ENCODE measurements at places on chromosomes 3 and 15.

GRCh38 chr15:65260968-65261367, 25.7 kb downstream of the PARP16 start:
- no peak for DNase-seq

DNA sequence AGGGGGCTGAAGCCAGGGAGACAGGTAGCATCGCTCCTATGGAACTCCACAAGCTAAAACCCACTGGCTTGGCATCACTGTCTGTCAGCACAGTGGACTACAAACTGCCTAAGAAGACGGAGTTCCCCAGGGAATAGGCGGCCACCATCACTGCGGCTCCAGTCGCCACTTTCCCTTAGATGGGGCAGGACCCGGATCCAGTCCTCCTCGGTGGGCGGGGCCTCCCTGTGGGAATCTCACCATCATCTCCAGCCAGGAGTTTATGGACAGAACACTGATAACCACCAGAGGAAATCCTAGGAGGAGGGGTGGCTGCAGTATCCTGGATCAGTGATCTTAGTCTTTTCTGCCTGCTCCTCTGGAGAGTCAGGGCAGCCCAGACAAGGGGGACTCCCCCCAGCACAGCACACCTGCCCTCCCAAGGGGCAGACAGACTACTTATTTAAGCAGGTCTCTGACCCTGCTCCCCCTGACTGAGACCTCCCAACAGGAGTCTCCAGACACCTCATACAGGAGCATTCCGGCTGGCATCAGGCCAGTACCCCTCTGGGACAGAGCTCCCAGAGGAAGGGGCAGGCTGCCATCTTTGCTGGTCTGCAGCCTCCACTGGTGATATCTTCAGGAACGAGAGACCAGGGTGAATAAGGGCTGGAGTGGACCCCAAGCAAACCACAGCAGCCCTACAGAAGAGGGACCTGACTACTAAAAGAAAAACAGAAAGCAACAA, 435.6 kb upstream of the RASGRP1 start:
- DNase-seq: no peak

- no peak for DNase-seq
Measured at GRCh38 chr15:81728726-81729125, 317.1 kb downstream of the MEX3B start.

DNA sequence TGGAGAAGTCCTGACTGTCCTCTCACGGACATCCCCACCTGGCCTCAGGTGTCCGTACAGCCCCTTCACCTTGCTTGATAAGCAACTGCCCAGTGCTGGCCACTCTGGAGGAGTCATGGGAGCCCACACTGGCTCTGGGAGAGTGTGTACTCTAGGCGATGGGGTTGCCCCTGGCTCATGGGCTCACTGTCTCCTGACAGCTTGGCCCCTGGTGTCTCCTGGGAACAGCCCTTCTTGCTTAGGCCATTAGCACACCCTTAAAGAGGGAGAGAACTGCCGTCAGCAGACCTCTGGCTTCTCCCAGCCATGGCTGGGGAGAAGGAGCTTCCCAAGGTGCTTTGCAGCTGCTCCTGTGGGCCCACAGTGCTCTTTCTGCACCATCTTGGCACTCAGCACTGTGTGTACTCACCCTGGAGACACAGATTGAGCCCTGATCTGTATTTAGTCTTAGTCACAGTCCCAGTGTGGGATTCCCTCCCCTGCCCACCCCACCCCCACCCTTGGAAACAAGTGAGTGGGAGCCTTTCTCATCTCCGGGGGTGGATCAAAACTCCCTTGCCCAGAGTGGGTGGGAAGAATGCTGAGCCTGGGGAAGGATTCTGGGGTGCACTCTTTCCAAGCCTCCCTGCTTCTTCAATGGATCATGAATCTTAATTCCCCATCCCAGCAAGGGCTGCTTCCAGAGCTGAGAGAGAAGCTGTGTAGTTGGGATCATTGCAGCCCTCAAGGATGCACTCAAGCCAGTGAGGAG, 83.5 kb upstream of the ADPGK start:
- no peak for DNase-seq

DNA sequence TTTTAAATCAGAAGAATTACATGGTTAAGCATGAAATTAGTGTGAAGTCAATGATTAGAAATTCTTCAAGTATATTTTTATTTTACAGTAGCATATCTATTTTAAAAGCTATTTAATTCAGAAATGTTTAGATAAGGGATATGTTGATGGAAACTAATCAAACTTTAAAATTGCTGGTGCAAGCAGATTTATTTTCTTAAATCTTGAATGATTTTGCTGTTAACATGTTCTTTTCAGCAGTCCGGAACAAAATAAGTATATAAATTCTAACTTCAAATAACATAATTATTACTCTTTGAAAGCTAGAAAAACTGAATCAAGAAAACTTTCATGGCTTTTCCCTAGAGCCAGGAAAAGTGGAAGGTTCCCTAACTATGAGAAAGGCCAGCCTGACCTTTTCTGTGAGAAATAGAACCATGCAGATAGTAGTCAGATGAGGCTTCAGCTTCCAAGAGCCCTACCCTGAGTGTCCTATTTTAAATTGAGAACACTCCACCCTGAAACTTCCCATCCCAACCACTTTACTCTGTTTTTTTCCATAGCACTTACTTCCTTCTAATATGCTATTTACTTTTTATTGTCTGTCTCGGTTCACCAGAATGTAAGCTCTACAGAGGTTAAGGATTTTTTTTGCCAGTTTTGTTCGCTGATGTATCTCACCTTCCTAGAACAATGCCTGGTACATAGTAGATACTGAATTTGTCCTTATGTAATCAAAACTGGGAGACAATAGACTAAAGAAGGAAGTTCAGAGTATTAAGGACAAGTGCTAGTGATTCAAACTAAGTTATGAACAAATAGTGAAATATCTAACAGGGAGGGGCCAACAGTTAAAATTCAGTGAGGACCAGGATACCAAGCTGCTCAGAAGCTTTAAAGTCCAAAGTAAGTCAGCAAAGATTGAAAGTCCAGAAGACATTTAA, 66.8 kb downstream of the CD200R1L start:
- no peak for DNase-seq

DNA sequence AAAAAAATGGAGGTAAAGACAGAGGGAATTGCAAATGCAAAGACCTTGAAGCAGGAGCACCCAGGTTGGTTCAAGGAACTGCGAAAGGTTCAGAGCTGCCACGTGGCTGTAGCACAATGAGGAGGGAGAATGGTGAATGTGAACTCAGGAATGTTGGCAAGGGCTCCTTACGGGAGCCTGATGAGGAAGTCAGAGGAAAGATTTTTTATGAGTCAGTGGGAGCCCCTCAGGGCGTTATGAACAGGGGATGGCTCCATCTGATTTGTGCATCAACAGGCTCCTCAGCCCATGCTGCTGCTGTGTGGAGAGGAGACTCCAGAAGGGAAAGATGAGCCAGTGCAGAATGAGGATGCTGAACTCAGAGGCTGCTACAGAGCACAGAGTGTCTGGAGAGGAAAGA, 194.4 kb downstream of the ARRDC4 start:
- peak; percentile 30 for DNase-seq

DNA sequence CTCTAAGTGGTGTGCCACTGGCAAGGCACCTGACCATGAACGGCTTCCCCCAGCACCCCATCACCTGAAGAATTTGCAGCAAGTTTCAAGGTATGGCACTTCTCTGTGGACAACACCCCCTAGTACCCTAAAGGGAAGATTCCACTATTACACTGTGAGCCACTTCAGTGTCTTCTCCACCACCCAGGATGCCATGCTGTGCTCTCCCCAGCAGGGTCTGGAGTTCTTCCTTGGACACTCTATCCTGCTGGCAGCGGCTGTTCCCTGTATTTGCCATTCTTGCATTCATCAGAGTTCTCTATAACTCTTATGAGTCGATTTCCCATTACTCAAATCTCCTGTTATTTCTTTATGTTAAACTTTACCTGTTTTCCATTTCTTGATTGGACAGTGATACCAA, 33.9 kb upstream of the RNU6-1 start:
- DNase-seq: no peak

DNA sequence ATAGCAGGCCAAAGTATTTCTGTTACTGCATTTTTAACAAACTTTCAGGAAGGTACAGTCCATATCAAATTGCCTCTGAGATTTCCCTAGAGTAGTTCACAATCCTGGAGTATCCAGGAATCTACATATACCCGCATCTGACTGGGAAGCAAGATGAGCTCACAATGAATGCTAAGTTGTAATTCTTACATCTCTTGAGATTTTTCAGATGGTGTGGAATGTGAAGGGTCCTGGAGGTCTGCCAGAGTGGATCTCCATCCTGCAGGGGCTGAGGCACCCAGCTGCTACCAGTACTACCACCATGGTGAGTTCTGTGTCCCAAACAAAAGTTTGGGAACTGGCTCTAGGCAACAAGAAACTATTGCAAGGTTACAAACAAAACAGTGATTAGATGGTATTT, 156.7 kb upstream of the CCDC54 start:
- DNase-seq: no peak

DNA sequence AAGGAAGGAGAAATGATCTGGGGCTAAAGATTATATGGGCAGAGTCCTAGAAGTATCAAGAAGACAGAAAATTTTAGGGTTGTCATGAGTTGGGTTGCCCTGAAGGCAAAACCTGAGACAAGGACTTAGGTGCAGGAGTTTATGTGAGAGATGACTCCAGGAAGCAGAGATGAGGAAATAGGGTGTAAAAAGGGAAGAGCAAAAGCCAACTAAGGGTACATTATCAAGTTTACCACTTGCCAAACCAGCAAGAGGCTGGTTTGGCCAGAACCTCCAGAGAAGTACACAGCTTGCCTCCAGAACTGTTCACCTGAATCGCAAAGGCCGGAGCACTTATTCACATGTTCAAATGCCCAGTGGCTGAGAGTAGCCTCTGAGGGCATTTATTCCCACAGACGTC, 116.7 kb downstream of the FHIT start:
- no peak for DNase-seq

DNA sequence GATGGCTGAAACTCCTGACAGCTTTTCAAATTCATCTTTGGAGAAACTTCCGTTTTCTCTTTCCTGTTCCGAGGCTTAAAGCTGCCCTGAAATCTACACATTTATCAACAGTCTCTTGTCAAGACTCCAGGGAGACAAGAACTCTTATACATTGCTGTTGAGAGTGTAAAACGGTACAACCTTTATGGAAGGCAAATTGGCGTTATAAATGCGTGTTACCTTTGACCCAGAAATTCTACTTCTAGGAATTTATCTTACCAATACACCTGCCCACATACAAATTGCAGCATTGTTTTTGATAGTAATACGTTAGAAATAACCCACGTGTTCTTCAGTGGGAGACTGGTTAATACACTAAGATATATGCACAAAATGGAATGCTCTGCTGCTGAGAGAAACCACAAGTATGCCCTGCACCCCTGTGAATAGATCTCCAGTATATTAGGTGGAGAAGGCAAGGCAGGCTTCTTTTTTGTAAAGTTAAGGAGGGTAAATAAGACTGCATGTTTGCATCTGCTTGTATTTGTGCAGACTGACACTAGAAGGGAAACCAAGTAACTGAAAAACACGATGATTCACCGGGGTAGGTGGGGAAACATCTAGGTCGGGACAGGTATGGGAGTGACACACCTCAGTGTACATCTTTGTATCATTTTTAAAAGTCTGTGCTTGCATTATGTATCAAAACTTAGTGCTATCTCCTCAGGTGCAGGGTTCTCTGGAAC, 97.5 kb downstream of the IGF1R start:
- DNase-seq: no peak

DNA sequence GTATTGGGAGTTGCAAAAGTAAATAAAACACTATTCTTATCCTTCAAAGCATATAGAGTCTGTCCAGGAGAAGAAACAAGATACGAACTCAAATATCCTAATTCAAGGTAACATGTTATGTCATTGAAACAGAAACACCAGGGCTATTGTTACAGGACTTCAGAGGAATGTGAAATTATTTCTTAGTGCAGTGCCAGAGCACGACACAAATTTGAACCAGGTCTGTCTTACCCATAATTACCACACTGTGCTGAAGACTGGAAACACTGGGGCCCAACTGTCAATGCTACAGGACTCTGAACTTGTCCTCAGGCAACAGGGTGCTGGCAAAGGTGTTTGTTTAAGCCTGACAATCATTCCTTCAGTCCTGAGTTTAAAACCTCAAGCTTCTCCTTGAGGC, 633.6 kb upstream of the UBE2E2 start:
- no peak for DNase-seq

GRCh38 chr3:194231929-194232832, 96.2 kb downstream of the HES1 start:
- no peak for DNase-seq

GRCh38 chr15:45023659-45024225, 747 bp downstream of the SORD start:
- no peak for DNase-seq

- no peak for DNase-seq
Measured at GRCh38 chr15:40941068-40941527, 12.0 kb downstream of the DLL4 start.

DNA sequence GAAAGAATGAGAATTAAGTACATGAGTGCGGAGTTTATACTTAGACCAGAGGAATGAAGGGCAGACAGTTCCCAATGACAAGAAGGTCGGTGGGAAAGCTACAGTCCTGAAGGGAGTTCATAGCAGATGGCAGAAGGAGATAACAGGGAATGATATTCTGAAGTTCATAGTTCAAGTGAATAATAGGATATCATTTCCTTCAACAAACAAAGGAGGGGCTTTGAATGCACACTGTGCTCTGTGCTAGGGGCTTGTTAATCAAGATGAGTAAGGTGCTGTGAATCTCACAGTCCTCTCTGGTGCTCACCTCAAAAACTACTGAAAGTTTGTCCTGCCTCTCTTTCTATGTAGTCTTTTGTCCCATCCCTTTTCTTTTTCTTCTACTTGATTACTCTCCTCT, 41.9 kb downstream of the SIDT1 start:
- DNase-seq: no peak

GRCh38 chr3:138846262-138846791, 11.6 kb upstream of the PIK3CB start:
- DNase-seq: no peak

- DNase-seq: no peak
Measured at GRCh38 chr3:131702146-131702545, 199.4 kb upstream of the MRPL3 start.

DNA sequence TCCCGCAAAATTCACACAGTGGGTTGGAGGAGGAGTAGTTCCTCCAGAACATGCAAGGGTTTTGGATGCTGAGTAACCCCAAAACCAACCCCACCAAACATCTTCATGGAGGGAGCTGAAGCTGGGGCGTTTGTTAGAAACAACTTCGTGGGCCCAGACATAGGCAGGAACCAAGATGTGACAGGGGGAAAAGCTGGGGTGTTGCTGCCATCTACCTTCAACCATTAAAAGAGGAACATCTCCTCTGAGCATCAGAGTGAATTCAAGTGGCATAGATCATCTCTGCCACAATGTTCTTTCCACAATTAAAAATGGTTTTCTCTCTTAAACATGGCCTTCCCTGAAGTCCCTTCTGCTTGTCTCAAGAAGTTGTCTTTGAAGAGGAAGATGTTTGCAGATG, 20.5 kb downstream of the SIDT1 start:
- DNase-seq: no peak
